A549 (cell line): ENCODE measurements at places on chromosomes 11 and 22.

- DNase-seq = no peak
Observed at GRCh38 chr11:12653729-12654128, 20.5 kb upstream of the TEAD1 start.

GRCh38 chr11:119907878-119908572, 179.0 kb upstream of the NECTIN1 start:
- DNase-seq = no peak

- DNase-seq = no peak
Observed at GRCh38 chr11:77455740-77456139, 18.2 kb downstream of the PAK1 start.

DNA sequence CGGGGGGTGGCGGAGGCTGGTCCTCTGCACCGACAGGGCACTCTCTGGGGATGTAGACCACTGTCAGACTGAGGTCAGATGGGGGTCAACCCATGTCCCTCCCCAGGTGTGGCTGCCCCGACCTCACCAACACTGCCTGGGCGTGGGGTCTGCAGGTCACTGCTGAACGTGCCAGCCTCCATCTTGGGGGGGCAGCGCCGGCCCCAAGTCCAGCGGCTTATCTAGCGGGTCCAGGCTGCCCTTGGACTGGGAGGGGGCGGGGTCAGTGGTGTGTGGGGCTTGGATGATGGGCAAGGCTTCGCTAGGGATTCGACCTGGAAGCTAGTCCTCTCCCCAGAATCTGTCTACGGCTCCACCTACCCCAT, 178.2 kb downstream of the IGLL1 start:
- DNase-seq = no peak

DNA sequence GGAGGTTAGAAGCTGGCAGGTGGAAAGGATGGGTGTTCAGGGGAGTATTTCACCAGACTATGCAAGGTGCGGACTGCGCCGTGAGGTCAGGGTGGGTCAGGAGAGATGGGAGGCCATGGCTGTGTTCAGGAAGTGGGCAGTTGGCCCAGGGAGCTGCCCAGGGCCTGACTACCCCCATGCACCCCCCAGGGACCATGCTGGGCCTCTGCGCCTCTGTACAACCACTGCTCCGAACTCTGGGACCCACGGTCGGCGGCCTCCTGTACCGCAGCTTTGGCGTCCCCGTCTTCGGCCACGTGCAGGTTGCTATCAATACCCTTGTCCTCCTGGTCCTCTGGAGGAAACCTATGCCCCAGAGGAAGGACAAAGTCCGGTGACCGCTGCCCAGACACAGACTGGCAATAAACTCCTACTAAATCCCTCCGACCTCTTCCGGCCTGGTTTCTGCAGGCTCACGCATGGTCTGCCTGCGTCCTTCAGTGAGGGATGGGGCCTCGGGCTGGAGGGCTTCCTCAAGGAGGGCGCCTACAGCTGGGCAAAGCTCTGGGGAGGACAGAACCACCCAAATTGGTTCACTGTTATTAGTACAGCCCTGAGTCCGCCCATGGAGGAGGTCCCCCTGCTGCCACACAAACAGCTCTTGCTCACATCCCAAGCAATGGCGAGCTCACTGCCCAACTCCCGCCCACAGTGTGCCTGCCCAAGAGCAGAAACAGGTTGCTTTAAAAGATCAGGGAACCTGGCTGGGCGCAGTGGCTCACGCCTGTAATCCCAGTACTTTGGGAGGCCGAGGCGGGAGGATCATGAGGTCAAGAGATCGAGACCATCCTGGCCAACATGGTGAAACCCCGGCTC, 4.2 kb downstream of the PHLDA2 start:
- no peak for DNase-seq

GRCh38 chr11:132601875-132602274, 930.4 kb downstream of the OPCML start:
- DNase-seq = no peak

GRCh38 chr11:45947885-45948284, 25.4 kb downstream of the LARGE2 start:
- DNase-seq = no peak

- DNase-seq = no peak
Observed at GRCh38 chr11:10925149-10925926, 67.5 kb upstream of the ZBED5 start.

GRCh38 chr11:110478410-110478809, 48.7 kb downstream of the FDX1 start:
- DNase-seq = no peak

DNA sequence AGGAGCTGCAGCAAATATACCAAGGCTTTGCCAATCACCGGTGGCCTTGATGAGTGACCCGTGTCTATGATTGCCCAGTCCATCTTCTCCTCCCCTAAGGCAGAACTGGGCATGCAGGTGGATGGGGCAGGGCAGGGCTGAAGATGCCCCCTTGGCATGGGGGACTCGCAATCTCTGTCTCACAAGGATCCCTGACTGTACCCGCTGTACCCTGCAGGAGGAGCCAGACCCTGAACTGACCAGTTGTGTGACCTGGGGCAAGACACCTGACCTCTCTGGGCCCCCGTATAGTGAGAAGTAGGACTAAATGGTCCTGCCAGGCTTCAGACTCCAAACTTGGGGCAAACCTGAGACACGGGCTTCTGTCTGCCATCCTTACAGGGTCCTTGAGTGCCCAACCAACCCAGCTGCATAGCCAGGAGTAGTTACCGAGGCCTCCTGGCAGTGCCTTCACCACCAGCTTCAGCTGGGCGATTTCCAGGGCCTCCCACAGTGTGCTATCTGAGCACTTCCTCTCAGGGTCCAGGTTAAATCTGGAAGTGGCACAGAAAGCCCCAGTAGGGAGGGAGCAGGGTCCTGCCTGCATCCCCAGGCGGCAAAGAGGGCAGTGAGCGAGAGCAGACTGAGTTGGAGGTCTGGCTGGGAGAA, 6.4 kb upstream of the KCNJ11 start:
- DNase-seq = no peak

GRCh38 chr22:40585310-40585751, 51.2 kb downstream of the MRTFA start:
- no peak for DNase-seq

DNA sequence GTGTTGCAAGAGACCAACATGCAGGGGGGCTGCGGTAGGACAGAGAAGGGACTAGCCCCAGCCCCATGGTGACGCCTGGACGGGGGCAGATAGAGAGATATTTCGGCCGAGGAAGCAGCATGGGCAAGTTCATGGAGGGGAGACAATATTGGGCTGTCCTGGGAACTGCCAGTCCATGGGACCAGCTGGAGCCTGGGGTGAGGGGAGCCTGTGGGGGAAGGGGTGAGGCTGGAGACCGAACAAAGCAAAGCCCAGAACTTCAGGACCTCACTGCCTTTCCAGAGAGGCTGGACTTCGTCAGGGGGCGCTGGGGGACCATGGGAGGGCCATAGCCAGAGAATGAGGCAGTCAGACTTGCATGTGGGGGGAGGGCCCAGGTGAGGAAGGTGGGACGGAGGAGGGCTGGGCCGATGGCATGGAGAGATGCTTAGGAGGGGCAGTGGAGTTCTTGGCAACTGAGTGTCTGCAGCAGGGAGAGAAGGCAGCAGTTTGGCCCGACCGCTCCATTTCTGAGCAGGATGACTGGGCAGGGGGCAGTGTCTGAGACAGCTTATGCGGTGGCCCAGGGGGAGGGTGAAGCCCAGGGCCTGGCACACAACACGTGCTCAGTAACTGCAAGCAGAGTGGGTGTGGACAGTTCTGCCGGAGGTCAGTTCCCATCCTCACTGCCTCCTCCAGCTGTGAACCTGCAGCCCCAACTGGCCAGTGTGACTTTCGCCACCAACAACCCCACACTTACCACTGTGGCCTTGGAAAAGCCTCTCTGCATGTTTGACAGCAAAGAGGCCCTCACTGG, 712 bp downstream of the UPK3A start:
- no peak for DNase-seq

- peak; percentile 48 for DNase-seq
Observed at GRCh38 chr11:58905721-58906547, 33.4 kb upstream of the GLYATL1 start.

- no peak for DNase-seq
Observed at GRCh38 chr11:14058061-14058460, 95.5 kb downstream of the SPON1 start.

GRCh38 chr11:100719362-100719761, 32.3 kb downstream of the ARHGAP42 start:
- no peak for DNase-seq

DNA sequence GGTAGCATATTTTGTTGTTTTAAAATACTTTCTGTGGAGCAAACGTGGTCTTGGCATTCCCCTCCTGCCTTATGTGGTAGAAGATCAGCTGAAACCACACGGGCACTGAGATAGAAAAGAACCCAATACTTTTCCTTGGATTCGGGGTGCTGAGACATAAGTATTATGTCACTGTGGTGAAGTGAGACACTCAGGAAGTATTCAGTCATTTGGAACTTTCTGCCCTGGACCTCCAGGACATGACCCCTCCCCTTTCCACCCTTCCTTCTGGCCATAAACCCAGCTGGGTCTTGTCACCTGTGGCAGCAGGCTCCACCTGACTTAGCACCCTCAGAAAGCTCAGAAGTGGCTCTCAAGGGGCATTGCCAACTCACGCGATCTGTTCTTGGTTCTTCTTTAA, 123.4 kb downstream of the SWAP70 start:
- no peak for DNase-seq

DNA sequence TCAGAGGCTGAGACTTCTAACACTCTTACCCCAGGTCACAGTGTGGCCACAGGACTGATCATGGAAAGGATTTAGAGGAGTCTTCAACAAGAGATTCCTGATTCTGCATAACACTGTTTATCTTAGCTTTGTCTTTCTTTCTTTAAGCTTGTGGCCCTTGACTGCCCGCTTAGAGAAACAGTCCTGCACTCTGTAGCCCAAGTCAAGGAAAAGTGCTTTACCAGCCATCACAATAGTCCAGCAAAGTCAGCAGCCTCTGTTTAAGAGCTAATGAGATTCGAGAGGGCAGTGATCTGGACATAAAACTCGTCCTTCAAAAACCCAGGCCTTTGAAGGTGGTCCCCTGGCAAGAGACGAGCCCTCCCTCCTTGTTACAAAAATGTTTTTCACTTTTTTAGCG, 30.0 kb downstream of the PRDM10 start:
- DNase-seq = no peak

GRCh38 chr22:33535937-33536875, 384.1 kb downstream of the LARGE1 start:
- DNase-seq = no peak

GRCh38 chr11:20337526-20338154, 25.9 kb upstream of the HTATIP2 start:
- peak; percentile 38 for DNase-seq

DNA sequence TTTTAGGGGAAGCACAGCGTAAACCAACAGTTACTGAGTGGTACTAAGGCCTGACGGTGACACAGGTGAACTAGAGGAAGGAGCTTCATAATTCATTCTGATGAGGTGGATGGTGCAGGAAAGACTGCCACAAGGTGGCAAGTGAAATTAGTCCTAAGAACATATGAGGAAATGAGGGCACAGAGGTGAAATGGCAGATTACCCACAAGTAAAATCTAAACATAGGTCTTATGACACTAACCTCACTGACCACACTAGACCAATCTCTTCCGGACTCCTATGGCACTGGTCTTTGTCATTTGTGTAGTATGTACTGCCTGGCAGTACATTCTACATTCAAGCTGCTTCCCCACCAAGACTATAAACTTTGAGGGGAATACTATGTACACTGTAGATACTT, 20.2 kb downstream of the GAB2 start:
- DNase-seq = no peak

- no peak for DNase-seq
Observed at GRCh38 chr11:20894296-20894695, 224.9 kb downstream of the NELL1 start.

- no peak for DNase-seq
Observed at GRCh38 chr11:79314906-79315689, 125.7 kb downstream of the TENM4 start.

DNA sequence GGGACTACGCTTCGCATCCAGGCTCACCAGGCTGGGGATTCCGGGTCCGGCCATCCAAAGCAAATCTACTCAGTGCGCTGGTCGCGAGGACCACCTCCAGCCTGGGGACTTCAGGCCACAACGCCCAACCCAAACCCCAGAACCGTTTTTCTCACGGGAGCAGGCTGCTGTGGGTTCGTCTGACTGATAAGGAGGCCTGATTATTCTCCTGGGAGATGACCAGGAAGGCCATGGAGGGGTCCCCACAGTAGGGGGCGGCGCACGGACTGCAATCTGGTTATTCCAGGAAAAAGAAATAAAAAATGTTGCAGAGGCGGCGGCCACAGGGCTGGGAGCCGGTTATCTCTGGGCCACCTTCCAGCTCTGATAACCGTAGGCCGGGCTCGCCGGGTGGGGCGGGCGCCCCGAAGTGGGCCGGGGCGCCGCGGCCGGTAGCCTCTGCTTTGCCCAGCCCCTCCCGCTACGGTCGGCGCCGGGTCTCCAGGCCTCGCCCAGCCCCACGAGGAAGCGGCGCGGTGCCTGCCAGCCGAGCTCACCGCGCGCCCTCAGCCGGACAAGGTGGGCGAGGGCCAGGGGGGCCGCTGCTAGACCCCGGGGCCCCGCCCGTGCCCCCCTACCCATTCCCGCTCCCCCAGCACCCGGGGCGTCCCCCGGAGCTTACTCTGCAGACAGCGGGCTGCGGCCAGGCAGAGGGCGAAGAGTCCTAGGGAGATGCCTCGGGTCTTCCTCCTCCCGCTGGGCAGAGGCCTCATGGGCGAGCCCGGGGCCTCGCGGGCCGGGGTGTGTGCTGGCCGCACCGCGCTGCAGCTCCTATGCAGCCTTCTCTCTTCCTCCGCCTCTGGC, 446 bp downstream of the VSTM5 start:
- no peak for DNase-seq

GRCh38 chr11:15136166-15136565, 21.4 kb downstream of the INSC start:
- DNase-seq = no peak

DNA sequence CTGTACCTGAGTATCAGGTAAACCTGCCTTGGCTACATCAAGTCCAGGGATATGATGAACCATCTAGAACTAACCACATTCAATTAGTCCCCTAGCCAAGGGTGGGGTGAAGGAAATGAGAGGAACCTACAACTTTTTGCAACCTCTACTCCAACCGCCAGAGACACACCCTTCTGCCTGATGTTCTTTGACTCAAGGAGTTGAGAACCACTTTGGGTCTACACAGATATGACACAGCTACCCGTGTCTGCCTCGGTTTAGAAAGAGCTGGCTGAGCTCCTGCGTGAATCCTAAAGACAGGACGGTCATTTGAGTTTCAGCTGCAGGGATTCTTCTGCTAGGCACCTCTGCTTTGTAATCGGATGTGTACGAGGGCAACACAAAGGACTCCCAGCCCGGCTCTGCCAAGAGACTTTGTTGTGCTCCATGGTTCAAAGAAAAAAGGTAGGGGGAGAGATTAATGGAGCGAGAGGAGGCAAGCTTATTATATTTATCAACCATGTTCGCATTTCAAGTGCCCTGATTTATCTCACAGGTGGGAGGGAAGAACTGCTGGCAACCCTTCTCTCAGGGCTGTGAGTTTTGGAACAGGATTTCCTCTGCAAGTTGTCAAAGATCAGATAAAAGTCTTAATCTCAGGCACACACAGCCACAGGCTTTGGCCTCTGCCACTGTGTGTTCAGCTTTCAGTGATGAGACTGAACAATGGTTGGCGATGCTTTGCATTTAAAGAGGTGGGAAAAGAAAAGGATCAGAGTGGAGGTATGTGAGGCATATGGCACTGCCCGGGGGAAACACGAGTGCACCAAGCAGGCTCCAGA, 35.1 kb downstream of the FLI1 start:
- no peak for DNase-seq
